ENCODE measurements at places on chromosomes 7 and 10.

DNA sequence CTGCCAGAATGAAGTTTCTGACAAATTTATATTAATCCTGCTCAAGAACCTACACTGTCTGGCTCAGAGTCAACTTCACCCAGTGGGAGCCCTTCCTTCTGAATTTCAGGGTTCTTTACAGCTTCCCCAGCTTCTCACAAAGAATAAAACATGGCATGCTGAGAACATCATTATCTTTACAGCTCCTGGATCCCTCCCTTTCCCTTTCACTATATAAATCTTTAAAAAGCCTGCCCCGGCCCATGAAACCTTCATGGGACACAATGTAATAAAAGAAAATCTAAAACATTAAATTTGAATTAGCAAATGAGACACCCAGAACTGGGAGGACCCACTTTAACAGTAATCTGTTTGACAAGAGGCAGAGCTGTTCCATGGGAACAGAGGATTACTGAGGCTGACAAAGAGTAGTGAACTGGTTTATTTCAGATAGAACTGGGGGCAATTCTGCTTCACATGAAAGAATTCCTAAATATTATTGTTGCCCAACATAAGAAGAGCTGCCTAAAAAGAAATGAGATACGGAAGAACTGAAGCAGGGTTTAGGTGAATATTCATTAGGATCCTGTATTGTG, 222.8 kb downstream of the THSD7A start:
- DNase-seq = no peak

DNA sequence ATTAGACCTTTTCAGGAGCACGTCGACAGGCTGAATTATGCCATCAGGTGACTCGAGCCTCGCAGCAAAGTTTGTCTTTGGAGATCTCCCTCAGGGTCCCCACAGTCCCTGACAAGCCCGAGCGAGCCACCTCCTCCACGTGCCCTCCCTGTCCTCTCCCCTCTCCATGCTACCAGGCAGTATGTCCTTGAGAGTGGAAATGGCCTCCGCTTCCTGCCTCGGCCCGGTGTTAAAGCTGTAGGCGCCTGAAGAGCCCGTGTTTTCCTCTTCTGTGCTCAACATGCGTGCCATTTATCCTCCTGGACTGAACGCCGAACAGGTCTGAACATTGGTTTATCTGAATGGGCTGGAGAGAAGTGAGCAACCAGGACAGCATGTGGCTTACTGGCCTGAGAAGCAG, 82.6 kb downstream of the GPR26 start:
- no peak for DNase-seq

DNA sequence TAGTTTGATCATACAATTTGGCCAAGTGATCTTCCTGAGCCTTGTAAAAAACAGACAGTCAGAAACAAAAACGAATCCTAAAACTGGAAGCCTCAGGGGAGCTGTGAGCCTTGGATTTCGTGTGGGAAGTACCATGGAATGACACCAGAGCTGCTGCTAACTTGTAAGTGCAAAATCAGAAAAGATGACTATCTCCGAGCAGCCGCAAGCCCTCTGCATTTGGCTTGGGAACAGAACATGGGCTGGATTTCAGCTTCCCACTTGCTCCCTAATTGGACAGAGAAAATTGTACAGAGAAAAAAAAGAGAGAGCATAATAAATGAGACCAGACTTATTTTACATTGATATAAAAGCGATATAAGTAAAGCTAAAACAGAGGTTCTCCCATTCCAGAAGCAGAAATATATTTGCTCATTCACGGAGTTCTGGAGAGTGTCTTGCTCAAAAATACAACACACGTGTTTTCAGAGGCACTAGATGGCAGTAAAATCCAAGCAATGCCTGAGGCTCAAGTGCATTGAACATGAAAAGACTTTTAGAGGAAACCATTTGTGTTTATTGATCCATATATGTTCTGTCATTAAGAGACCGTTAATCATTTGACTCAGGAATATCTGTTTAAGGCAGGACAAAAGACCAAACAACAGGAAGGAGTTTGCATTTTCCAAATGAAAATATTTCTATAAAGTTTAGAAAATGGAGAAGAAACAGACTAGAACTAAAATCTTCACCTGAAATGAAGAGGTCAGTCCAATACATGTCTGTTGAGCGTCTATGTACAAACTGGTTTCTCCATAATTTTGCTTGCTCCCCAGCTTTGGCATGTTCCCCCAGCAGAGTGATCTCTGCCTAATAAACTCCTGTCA, 78.3 kb upstream of the SLC26A5 start:
- DNase-seq = no peak

DNA sequence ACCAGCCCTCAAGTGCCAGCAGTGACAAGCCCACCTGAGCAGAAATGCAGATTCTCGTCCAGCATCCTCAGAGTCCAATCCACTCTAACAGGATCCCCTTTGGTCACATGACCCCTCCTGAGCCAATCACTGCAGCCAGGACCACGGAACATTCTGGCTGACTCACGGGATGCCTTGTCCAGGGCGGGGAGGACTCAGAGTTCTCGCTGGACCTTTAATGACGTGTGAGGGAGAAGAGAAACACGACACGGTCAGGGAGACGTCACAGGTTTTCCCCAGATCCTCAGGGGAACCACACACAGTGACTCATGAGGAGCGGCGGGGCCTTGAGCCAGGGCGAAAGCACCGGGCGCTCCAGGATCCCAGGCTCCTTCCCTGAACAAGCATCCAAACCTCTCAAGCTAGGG, 155.7 kb downstream of the PTPRN2 start:
- peak; percentile 59 for DNase-seq

DNA sequence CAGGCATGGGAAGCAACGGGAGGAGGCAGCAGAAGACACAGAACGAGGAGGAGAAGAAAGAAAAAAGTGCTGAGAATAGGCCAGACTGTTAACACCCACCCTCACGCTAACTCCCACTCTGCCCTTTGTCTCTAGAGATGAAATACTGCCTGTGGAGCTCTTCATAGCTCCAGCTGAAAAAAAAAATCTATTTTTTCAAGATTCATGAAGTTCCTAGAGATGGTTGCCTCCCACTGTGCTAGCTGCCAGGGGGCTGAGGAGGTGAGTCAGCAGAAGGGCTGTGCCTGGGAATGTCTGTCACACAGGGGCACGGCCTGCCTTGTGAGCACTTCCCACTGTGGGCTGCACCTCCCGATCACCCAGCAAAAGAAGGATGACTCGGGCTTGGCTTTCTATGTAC, 144.5 kb downstream of the RNF216 start:
- DNase-seq = peak; percentile 93

- no peak for DNase-seq
Measured at GRCh38 chr7:5597772-5598171, 174.1 kb upstream of the TNRC18 start.

GRCh38 chr10:42111076-42111475, 527.3 kb downstream of the ZNF33B start:
- no peak for DNase-seq

- no peak for DNase-seq
Measured at GRCh38 chr7:142053988-142054387, 57.5 kb upstream of the MGAM2 start.

GRCh38 chr7:13628239-13629001, 361.0 kb downstream of the ETV1 start:
- DNase-seq = no peak

All from lower leg skin (tissue), 4 donors.